ENCODE measurements at places on chromosomes 4 and X.
A peak's percentile ranks its signal among the peaks of the same experiment; 100 is the strongest.

DNA sequence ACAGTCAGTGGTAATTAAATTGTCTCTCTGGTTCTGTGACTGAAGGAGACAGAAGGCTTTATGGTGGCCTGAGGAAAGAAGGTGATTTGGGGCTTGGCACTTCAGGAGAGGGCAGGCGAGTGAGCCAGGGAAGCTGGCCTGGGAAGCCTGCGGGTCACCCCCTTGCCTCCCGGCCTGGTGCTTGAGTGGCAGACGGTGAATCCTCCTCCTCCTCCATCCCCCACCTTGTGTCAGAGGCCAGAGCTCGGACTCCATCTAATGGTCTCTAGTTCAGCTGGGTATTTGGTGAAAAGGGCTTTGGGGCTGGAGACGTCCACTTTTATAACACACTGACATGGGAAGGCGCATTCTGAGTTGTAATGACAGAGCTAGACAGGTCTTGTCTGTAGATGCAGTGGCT lies 8.7 kb downstream of the TMEM187 start:
- no peak for DNase-seq

DNA sequence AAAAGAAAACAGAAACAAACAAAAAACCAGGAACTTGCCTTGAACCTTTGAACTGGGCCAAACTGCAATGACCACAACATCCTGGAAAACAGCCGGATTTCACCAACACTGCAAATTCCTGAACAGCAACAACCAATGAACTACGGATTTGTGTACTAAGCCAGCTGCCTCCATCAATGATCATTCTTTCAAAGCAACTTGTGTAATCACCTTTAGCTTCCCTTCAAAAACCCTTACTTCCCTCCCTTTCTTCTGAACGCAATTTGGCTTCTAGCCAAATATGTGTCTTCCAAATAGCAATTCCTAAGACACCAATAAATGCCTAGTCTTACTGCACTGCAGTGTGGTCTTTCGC lies 98.5 kb upstream of the FAM47C start:
- DNase-seq, result no peak

- DNase-seq, result no peak
Measured at GRCh38 chr4:142130666-142131065, 494.3 kb downstream of the IL15 start.

DNA sequence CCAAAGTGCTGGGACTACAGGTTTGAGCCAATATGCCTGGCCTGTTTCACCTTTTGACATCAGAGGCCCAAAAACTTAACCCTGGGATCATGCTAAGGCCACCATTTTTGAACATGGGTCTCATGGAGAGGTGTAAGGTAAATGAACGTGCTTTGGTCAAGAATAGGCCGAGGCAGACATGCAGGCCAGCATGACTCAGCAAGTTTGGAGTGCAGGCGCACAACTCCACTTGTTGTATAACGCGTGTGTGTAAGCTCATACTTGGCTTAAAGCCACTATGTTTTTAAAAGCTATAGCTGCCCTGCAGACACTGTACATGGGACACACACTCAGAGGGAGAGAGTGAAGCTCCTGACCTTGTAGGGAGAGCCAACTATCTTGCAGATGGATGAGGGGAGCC lies 43.8 kb upstream of the HPSE start:
- no peak for DNase-seq

GRCh38 chr4:143358923-143359643 lies 22.4 kb downstream of the GAB1 start:
- DNase-seq, result peak; percentile 52

- DNase-seq, result no peak
Measured at GRCh38 chr4:7841071-7841470, 98.6 kb downstream of the AFAP1 start.

DNA sequence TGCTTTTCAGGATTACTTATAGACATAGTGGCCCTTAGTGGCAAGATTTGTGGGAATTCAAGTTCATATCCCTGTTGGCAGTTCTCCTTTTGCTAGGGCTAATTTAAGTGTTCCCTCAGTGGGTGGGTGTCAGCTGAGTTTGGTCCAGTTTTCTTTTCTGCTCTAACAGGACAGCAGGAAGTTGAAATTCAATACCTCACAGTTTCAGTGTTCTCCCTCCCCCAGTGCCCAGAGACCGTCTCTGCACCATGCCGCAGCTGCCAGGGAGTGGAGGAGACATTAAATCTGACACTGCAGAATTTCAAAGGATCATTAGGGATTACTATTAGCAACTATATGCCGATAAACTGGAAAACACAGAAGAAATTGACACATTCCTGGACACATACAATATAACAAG lies 50.7 kb downstream of the UBE2NL start:
- no peak for DNase-seq

DNA sequence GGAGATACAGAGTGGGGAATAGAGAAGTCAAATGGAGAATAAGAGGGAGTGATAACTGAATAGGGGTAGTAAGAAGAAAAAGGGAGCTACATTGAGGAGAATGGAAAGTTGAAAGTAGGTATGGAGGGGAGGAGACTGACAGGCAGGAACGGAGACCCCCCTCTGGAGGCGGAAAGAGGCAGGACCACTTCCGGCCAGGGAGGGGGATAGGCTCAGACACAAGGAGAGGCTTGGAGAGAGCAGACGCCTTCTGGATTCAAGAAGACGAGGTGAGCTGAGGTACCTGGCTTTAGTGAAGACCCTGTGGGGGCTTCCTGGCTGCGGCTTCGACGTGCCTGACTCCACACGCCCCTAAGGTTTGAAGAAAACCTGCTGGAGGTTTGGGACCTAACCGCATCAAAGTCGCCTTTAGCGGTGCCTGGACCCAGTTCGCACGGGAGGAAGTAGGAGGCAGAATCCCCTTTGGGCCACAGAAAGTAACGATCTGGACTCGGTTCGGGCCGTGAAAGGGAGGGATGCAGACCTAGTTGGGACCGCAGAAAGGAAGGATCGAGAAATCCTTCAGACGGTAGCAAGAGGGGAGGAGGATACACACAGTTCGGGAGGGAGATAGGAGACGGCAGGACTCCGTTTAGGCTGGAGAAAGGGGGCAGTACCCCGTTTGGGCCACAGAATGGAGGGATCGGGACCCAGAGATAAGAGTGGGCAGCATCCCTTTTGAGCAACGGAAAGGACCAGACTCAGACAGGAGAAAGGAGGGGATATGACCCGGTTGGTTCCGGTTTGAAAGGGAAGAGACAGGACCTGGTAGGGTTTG lies at the start of gene TRO:
Gene TRO (plus strand): TSS at position 215 of the 817 bp plus-strand sequence. CDS start 1,423 bp downstream, outside the sequence.
- DNase-seq, result no peak

- DNase-seq, result no peak
Measured at GRCh38 chr4:41873380-41874295, 61.6 kb upstream of the TMEM33 start.

GRCh38 chr4:60683357-60683756 lies 516.8 kb upstream of the ADGRL3 start:
- DNase-seq, result no peak

- peak; percentile 29 for DNase-seq
Measured at GRCh38 chr4:128810331-128810870, 901 bp downstream of the JADE1 start.

DNA sequence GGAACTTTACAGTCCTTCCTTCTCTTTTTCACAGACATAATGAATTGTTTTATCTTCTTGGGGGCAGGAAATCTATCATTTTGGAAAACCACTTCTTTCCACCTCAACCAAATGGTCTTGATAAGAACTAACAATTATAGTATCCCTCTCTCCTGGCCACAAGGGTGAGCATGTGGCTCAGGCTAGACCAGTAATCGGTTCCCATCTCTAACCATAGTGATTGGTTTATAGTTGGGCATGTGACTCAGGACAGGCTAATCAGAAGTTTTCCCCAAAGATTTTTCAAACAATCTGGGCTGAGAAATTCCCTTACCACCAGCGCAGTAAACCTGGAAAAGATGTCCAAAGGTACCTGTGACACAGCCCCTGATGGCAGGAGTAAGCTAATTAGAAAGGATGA lies 4.0 kb upstream of the CXorf66 start:
- DNase-seq, result no peak

GRCh38 chr4:14100349-14100748 lies 472.8 kb upstream of the BOD1L1 start:
- DNase-seq, result no peak

DNA sequence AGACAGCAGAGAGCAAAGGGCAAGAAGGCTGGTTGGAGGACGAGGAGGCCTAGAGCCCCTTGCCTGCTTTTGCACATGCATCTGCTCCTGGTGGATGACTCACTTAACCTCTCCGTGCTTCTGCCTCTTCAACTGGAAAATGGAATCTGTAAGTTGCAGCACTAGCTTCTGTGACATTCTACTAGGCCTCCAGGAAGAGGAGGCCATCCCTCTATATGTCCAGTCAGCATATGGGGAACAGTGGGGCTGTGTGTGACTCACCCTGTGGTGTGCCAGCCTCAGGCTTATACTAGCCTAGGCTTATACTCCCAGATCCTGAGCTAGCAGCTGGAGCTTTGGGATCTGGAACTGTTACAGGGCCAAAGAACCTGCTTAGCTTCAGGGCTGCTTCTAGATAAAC lies 36.0 kb downstream of the RTL9 start:
- no peak for DNase-seq

DNA sequence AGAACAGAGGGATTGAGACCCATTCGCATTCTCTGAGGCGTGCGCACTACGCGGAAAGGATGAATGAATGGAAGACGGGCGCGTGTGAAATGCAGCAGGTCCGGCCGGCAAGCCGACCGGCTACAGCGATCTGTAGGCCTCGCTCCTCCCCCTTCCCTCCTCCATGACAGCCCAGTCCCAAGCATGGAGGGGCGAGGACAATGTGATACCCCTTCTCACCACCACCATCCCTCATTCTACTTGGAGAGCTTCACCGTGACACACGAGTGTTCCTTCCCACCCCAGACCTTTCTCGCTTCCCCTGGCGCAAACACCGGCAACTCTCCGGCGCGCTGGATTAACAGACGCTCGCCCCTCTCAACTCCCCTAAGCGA lies 815 bp downstream of the EIF4E start:
- peak; percentile 86 for DNase-seq

- DNase-seq, result no peak
Measured at GRCh38 chr4:145882604-145883003, 56.0 kb downstream of the ZNF827 start.

GRCh38 chrX:135432881-135433521 lies 11.3 kb downstream of the SMIM10L2A start:
- DNase-seq, result no peak

GRCh38 chr4:96262057-96262456 lies 422.2 kb downstream of the PDHA2 start:
- no peak for DNase-seq

GRCh38 chrX:132732236-132732635 lies 226.2 kb downstream of the HS6ST2 start:
- no peak for DNase-seq

- no peak for DNase-seq
Measured at GRCh38 chr4:77155631-77156452, 1.2 kb upstream of the CCNG2 start.

GRCh38 chr4:67522851-67523671 lies 22.2 kb downstream of the CENPC start:
- DNase-seq, result peak; percentile 51

DNA sequence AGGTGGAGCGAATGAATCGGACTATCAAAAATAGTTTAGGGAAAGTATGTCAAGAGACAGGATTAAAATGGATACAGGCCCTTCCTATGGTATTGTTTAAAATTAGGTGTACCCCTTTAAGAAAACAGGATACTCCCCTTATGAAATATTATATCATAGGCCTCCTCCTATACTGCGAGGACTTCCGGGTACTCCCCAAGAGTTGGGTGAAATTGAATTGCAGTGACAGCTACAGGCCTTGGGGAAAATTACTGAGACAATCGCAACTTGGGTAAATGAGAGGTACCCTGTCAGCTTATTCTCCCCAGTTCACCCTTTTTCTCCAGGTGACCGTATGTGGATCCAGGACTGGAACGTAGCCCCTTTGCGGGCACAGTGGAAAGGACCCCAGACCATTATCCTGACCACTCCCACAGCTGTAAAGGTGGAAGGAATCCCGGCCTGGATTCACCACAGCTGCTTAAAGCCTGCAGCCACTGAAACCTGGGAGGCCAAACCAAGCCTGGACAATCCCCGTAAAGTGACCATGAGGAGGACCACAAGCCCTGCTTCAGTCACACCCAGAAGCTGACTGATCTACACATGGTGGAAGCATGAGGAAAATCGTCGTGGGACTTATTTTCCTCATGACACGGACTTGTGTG lies 1138.1 kb downstream of the ARAP2 start:
- DNase-seq, result no peak

DNA sequence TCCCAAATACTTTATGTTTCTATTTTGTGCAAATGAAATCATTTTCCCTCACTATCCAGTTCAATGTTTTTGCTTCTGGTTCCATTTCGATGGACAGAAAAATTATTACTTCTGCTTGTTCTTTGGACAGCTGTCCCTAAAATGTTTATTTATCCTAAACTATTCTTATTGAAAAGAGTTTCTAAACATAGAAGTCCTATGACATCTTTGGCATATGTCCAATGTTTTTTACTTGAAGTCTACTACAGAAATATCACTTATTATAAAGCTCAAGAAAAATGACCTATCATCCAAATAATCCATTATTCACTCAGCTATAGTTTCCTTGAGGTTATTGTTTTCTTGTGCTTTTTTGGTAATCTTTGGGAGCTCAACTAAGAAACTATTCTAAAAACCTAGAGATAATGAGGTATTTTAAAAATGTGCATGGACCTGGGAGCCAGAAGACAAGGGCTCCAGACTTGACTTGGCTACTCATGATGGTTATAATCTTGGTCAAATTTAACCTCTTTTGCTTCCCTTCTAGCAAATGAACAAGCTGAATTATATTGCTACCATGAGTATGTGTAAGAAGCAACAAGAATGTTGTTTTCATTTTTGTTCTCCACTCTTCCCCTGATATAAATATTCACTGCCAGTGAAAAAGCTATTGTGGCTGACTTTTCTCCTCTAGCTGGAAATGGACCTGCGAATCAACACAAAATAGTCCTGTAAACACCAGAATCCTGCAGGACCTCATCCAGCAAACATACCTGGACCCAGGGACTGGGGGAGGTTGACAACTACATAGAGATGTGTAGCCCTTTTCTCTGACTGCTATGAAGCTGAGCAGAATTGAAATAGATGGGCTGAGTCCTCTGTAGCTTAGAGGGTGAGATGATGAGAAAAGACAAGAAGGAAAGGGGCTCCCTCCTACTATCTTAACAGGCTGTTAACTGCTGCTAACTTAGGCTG lies 137.4 kb downstream of the FRYL start:
- no peak for DNase-seq

DNA sequence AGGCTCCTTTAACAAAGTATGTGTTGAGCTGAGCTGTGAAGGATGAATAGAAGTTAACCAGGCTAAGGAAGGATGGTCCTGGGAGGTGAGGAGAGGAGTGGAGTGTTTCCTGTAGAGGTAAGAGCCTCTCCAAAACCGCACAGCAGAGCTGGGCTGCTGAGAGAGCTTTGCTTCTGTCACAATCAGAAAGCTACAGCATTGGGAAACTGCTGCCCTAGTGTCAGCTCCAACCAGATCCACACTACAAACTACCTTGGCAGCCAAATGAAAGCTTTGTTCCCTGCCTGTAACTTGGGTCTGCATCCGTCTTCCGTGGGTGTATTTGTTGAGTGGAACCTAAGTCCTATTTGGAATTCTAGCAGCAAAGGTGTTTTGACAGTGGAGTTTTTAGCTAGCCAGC lies 91.8 kb downstream of the REPS2 start:
- DNase-seq, result no peak

DNA sequence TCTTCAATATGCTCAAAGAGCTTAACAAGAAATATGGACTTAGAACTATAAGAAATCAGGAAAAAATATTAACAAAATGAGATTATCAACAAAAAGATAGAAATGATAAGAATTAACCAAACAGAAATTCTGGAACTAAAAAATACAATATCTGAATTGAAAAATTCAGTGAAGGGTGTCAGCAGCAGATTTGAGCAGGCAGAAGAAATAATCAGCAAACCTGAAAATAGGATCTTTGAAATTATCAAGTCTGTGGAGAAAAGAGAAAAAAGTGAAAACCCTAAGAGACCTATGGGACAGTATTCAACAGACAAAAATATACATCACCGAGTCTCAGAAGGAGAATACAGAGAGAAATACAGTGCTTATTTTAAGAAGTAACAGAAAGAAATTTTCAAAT lies 877.8 kb upstream of the AGA start:
- no peak for DNase-seq
